Iris pigment epithelial cell (primary cell): ENCODE measurements at places on chromosomes 2 and 18.

DNA sequence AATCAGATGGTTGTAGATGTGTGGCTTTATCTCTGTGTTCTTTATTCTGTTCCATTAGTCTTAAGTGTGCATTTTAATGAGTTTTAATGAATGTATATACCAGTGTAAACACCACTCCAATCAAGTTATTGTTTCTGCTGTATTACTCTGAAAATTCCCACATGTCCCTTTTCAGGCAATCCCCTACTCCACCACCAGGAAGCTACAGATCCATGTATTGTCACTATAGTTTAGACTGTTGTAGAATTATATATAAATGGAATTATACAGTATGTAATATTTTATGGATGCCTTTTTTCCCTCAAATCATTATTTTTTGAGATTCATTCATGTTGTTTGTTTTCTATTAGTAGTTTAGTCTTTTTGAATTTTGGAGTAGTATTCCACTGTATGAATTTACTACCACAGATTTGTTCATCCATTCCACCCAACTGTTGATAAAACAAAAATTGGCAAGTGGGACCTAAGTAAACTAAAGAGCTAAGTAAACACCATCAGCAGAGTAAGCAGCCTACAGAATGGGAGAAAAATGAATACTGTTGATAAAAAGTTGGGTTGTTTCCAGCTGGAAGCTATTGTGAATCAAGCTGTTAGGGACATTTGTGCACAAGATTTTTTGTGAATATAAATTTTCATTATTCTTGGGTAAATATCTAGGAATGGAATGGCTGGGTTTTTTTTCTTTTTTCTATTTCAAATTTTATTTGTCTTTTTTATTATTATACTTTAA is 262.0 kb downstream of the CAMKMT start:
- no peak for DNase-seq

DNA sequence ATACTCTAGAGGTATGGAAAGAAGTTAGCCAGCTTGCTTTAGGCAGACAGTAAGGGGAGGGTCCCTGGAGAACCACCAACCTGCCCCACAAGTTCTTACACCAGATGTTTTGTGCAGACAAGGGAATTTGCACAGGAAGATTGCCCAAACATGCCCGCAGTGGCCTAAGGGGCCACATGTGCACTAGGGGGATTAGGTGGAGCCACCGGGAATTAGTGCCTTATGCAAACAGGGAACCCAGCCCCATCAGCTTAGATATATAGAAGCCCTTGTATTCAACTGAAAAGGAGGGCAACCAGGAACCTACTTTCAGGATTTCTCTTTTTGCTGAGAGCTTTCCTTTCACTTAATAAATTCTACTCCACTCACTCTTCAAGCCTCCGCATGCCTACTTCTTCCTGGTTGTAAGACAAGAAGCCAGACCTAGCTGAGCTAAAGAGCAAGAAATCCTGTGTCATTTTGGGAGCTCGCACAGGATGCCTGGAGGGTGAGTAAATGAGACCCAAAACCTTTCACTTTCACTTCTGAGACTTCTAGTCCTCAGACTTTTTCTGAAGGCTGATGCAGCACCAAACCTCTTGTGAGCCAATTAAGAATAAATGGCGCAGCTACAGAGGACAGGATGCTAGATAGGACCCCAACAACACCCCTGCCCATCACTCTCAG is 146.3 kb downstream of the GCA start:
- DNase-seq: no peak

GRCh38 chr18:37571266-37571665 is 5.7 kb upstream of the CELF4 start:
- DNase-seq: no peak

- DNase-seq: peak; percentile 99
Measured at GRCh38 chr18:3305354-3305762, 43.4 kb downstream of the MYL12B start.

DNA sequence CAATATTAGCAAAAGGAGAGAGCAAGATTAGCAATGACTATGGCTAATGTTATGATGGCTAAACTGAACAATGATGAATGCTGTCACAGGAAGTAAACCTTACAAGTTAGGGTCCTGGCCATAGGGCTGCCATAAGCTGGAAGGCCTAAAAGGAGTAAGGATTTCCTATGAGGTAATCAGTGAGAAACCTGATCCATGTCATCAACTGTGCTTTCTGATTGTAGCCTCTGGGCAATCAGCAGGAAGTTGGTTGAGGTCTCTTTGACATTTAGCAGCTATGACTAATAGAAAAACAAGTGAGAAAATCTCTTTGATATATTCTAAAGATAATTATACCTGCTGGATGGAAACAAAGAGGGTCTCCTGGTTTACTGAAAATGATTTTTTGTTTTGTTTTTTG is 193.0 kb downstream of the RAB3GAP1 start:
- peak; percentile 86 for DNase-seq

GRCh38 chr2:208097313-208097712 is 27.0 kb downstream of the CRYGD start:
- DNase-seq: no peak

- no peak for DNase-seq
Measured at GRCh38 chr2:175807031-175807873, 194.8 kb downstream of the LNPK start.

- peak; percentile 93 for DNase-seq
Measured at GRCh38 chr2:133324150-133324561, 244.1 kb downstream of the NCKAP5 start.

DNA sequence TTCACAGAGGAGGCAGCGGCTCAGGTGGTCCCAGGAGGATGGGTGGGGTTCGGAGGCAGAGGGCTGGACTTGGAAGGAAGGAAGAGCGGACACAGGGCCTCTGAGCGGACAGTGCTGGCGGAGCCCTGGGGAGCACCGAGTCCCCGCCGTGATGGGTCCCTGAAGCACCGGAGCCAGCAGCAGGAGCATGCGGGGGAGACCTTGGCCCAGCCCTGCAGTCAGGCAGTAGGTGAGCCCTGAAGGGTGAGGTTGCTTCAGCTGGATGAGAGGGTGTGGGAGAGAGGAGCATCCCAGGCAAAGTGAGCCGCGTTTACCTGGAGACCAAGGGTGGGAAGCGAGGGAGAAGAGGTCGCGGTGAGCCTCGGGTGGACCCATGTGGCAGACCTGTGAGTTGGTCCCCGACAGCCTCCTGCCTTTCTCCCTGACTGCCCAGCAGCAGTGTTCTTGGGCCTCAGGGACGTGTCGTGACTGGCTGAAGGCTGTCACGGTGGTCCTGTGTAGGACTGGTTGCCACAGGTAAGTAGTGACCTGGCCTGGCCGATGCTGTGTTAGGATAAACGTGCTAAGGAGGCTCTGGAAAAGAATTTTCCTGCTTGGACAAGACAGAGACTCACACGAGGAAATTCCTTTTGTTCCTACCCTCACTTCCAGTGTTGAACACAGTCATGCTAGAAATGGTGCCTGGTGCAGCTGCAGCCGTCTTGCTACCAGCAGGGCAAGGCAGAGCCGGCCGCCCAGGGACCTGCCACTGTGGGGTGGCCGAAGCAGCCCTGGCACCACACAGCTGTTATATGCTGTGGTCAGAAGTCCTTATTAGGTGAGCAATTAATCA is 73.0 kb downstream of the RRM2 start:
- no peak for DNase-seq

GRCh38 chr18:61612517-61612916 is 279.3 kb downstream of the CDH20 start:
- no peak for DNase-seq

DNA sequence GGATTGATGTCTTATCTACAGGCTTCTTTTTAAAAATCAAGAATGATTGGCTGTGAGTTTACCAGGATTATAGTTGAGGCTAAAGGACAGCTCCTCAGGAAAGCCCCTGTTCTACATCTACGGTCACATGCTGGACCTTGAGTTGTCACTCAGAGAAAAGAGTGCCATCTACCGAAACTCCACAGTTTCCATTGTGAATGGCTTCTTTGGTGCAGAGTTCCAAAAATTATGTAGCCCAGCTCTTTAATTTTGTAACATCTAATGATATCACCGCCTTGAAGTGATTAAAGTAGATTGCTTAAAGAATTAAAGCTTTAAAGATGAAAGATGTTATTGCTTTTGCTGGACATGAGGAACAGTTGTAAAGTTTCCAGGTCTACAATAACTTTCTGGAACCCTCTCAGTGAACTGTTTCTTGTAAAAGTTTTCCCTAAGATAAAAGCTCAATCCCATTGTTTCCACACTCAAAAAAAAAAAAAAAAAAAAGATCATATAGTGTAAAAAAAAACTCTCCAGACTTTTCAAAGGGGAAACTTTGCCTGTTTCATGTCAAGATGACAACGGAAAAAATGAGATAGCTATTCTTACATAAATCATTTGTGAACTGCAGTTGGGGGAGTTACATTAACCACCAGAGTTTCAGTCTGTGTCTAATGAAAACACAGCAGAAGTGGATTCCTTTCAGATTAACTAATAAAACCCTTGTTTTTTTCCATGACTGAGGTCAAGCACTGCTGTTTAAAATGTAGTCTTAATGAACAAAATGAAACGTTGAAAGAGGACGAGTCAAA is 4.3 kb downstream of the COL3A1 start:
- DNase-seq: peak; percentile 89

DNA sequence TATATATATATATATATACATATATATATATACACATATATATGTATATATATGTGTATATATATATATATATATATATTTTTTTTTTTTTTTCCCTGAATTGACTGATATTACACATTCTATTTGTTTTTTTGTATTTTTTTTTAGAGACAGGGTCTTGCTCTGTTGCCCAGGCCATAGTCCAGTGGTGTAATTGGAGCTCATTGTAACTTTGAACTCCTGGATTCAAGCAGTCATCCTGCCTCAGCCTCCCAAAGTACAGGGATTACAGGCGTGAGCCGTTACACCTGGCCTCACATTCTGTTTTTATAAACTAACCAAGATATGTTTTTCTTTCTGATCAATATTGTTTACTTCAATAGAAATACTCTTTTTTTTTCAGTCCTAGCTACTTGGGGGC is 26.2 kb downstream of the NCAPH start:
- DNase-seq: no peak

- DNase-seq: no peak
Measured at GRCh38 chr2:8574196-8575037, 107.4 kb upstream of the ID2 start.

- DNase-seq: no peak
Measured at GRCh38 chr2:24832073-24832461, 38.8 kb downstream of the CENPO start.

- no peak for DNase-seq
Measured at GRCh38 chr2:185952100-185952499, 213.5 kb downstream of the FSIP2 start.

DNA sequence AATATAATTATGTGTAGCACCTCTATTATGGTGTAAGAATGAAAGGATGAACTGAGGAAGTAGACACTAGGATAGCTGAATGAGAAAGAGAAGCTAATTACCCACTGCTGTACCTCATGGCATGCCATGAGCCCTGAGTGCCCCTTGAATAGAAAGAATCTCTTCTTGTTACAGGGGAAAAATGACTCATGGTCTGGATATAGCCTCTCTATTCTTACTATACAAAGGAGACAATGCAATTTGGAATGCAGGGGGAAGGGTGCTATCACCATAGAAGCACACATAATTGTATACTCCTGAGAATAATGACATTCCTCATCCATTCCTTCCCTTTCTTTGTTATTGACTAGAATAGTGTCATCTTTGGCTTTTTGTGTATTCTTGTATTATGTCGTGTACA is 385.2 kb downstream of the CDH7 start:
- peak; percentile 4 for DNase-seq
